Inflammatory macrophage treated with lipopolysaccharide for 4 hours (primary cell): ENCODE measurements at places on chromosomes 3 and 15.
A peak's percentile ranks its signal among the peaks of the same experiment; 100 is the strongest.

DNA sequence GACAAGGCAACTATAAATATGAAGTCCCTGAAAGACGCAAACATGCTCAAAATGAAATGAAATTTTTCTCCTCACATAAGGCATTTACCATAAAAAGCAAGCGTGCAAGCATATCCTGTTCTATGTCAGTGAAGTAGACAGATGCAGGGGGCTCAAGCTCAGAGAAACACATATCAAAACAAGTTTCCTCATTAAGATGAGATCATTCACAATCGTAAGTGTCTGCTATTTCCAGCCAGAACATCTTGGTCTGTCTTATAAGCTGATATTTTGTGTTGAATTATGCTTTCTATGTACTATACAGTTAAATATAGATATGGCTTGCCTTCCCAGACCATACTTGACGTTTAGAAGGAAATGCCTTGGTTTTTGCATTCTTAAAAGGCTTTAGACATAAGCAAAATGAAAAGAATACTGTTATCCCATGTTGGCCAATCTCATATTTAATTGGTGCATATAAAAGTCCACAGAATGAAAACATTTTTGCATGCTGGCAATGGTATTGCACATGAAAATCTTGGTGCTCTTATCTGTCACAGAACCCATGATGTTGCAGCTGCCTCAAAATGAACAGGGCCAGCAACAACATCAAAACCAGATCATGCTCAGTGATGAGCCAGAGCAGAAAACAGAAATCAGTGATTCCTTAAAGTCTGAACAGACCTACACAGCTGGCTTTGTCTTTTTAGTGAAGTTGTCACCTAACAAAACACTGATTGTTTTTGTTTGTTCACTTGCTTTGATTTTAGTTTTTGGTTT lies 65.4 kb downstream of the SIDT1 start:
- DNase-seq = no peak

DNA sequence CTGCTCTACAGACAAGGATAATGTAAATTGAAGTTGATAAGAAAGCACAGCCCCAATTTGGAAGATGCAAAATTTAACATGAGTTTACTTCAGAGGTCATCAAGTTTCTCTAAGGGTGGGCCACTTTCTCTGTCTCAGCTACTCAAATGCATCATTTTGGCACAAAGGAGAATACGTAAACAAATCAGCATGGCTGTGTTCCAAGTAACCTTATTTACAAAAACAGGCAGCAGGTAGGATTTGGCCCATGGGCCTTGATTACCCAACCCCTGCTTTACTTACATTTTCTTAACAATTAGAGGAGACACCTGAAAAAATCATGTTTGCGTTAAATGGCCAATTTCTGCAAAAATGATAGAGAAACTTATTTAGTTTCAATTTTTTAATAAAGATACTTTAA lies 181.7 kb downstream of the GBE1 start:
- no peak for DNase-seq

GRCh38 chr3:25572919-25573385 lies 91.8 kb downstream of the TOP2B start:
- no peak for DNase-seq

DNA sequence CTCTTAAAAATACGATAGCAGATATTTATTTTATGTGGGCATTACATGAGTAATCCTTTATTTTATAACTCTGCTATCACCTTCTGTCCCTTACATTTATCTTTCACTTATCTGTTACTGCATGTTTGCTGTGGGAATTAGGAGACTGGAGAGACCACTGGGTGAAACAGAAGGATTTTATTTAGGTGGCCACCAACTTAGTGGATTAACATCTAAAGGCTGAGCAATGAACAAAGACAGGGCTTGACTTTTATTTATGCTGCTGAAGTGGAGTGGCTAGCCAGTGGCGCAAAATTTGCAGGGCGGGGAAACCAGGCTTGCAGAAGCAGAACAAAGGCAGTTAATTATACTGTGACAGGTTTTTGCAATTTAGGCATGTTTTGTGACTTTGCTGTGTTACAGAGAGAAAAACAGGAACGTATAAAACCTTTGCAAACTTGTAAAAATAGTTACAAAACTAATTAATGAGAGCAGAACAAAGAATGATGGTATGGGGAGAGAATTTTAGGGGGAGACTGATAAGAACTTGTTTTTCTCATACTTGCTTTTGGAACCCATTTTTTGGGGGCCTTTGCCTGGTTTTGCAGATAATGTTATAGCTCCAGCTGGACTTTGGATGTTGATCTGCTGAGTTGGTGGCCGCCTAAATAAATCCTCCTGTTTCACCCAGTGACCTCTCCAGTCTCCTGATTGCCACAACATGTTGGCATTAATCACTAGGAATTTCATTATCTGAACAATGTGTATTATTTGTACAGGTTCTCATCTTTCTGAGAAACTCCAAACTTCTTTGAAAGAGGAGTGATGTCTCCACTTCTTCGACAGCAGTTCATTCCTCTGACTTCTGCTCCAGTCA lies 18.0 kb downstream of the KLHL24 start:
- no peak for DNase-seq

- DNase-seq = no peak
Measured at GRCh38 chr3:150346266-150346665, 61.8 kb upstream of the TSC22D2 start.

- no peak for DNase-seq
Measured at GRCh38 chr3:53836084-53836872, 9.9 kb downstream of the CHDH start.

GRCh38 chr3:109943181-109943580 lies 605.8 kb upstream of the DPPA4 start:
- DNase-seq = no peak

DNA sequence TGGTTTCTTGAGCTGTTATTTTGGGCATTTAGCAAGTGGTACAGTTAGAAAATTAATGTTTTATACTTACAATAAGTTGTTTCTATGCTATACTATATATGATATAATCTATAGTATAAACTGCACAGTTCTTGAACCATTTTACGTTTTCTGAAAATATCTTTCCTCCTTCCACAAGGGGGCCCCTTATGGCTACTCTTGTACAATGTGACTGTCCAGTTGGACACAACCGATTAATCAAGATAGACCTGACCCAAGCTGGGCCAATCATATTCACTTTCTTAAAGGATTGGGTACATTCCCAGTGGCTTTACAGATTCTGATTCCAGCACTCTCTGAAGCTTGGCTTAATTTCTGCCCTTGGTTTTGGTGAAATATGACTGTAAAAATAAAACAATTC lies 953.4 kb downstream of the AGBL1 start:
- DNase-seq = no peak

GRCh38 chr3:183202004-183202722 lies 39.6 kb upstream of the LAMP3 start:
- no peak for DNase-seq

DNA sequence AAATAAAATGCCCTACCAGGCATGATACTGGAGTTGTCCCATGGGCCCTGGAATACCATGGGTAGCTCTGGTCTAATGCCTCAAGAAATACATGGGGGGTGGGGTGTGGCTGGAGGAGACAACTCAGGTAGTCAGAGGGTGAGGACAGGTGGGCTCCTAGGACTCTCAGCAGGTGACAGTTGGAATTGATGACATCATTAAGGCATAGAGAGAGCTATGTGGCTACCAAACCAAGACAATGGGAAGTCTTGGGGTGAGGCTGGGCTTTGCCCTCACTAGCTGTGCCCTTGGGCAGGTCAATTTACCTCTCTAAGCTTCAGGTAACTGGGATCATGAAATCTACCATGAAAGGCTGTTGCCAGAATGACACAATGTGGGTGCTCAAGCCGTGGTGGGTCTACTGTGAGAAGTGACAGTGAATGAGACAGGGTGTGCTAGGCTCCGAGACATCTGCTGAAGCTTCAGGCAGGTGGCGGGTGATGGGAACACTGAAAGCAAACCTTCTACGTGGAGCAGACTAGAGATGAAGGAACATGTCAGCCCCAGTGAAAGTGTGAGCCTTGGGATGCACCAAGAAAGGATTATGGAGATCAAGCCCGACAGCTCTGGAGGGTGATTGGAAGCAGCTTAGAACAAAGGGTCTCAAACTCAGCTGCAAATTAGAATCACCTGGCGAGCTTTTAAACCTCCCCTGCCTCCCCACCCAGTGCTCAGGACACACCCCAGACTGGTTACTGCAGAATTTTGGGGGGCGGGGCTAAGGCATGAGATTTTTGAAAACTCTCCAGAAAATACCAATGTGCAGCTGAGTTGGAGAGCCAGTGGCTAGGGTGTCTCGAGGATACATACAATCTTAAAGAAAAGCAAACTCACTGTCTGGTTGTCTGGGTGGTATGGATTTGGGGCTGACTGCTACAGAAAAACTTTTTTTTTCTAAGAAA lies 21.5 kb downstream of the SLC6A20 start:
- no peak for DNase-seq

GRCh38 chr3:129585949-129586657 lies 20.4 kb downstream of the PLXND1 start:
- no peak for DNase-seq

DNA sequence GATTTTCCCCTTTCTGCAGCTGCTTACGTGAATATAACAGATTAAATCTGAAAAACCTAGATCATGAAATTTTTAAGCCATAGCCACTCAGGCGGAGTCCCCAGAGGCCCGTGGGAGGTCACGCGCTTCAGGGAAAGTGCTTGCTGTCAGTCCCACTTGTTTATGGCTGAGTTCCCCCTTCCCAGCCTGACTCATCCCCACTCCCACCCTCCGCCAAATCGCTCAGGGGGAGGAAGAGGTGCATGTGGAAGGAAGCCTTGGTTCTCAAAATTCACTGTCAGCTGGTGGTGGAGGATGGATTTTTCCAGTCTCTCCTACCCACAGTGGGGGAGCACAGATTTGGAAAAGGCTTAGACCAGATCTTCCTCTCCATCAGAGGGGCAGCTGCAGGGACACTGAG lies 67.4 kb downstream of the CORO2B start:
- peak; percentile 38 for DNase-seq

DNA sequence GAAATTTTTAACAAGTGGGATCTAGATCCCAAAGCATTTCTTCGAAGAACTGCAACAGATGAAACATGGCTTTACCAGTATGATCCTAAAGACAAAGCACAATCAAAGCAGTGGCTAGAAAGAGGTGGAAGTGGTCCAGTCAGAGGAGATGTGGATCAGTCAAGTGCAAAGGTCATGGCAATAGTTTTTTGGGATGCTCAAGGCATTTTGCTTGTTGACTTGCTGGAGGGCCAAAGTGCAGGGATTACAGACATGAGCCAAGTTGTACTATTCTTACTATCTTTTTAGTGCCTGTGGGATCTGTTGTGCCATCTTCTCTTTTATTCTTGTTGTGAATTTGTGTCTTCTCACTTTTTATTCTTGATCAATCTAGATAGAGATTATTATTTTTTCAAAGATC lies 82.0 kb downstream of the REC114 start:
- DNase-seq = no peak

- no peak for DNase-seq
Measured at GRCh38 chr3:143567823-143568222, 280.4 kb downstream of the SLC9A9 start.

DNA sequence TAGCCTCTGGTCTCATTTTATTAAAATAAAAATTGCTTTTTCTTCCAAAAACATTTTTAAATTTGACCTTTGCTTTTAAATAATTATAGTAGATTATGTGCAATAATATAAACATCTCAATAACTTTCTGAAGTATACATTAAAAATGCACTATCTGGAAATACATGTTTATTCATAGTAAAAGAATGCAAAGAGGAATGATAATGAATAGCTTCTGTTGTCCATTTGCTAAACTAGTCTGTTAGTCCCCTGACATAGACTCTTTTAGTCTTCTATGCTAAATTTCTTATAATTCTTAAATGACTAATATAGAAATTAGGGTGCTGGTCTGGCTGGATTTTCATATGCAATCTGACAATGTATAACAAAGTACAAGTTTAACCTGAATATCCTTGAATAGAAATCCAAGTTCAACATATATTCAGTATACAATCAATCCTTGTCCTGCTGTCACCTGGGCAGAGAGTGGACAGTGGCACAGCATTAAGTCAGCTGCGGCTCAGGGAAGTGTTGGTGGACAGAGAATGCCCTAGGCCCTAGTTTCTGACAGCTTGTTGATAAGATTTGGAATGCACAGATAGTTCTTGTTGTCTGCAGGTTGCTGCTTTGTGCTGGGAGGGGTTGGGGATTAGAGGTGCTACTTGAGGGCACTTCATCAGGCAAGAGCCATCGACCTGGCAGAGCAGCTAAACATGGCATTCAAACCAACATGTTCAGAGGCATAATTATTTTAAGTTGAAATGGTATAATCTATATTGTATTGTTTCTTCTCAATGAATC lies 161.7 kb downstream of the MBNL1 start:
- DNase-seq = no peak

GRCh38 chr3:138367326-138367850 lies 19.0 kb downstream of the MRAS start:
- DNase-seq = peak; percentile 11

DNA sequence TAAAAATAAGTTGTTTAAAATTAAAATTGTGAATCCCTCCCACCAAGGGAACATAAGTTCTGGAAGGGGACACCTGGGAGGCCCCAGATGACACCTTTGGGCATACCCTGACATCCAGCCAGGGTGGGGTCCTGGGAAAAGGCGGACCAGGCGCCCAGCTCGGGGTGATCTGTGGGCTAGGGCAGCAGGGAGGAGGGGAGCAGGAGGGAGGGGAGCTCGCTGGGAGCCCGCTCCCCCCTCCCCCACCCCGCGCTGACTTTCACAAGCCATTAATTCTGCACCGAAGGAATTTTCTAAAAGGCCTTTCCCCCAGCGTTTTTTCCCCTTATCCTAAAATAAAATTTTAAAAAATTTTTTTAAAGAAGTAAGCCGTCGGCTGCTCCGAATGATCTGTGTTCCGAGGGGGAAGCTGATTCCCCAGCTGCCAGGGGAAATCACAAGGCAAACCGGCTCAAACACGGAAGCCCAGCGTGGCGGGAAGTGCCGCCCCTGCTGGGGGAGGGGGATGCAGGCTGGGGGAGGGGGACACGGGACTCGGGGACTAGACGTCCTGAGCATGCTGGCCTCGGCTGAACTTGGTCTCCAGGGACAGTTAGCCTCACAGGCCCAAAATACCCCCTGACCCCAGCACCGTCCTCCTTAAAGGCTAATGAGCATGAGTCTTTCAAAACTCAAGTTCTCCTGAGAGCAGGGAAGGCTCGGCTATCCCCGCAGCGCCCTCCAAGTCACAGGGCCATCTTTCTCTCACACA lies 13.9 kb downstream of the PLXND1 start:
- DNase-seq = peak; percentile 64

DNA sequence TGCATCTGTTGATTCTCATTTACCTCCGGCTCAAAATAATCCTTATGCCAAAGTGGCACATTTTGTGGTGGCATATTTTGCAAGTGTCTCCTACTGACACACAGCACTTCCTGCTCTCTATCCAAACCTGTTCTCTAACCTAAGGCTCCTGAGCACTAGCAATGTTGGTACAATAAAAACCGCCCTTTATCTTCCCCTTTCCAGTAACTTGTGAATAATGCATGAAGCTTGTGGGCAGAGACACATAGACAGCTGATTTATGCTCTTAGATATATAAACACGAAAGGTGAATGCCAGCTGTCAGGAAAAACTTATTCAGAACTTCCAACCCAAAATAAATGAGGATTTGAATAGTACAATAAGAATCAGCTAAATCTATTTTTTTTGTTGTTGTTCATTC lies 34.6 kb upstream of the ARPIN start:
- DNase-seq = no peak
